ENCODE measurements at places on chromosomes 11 and 22.

DNA sequence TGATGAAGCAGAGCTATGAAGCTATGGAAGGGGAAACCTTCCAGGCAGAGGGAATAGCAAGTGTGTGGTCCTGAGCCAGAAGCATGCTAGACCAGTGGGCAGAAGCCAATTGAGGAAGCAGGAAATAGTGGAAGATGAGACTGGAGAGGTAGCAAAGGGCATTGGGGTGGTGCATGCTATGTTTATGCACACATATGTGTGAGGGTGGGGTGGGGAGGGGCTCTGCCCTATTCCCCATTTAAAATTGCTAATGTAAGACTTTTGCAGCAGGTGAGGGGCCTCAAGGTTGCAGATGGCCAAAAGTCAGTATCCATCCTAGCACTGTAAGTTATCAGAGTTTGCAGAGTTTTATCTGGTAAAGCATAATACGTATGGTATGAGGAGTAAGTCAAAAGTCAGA is 626.6 kb upstream of the KIRREL3 start:
- DNase-seq, result no peak

DNA sequence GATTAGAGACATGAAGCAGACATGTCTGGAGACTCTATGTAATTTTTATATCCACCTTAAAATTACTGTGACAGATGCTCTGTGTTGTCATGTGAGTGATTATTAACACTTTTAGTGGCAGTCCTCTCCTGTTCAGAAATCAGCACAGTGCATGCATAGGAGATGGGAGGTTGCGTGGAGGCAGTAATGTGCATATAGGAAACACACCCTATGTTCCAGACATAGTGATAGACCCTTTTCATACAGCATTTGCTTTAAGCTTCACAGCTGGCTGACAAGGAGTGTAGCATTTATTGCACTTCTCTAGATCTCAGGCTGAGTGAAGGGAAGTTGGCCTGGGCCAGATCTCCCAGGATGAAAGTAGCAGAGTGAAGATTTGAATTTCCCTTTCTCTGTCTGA is 102.3 kb upstream of the SYN3 start:
- DNase-seq, result no peak

GRCh38 chr11:111845276-111846028 is 25.9 kb downstream of the ALG9 start:
- DNase-seq, result no peak

DNA sequence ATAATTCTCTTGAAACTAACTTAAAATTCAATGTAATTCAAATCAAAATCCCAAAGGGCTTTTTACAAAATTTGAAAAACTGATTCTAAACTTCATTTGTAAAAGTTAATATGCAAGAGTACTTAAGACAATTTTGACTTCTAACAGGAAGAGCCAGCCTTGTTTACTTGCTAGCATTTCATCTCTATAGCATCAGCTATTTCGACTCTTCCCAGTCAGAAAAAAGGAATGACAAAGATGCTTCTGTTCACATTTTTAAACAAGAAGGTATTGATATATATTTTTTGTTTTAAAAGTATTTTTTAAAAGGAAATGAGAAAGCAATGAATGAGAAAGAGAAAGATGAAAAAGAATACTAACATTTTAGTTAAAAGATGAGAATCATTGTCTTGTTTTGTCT is 16.4 kb downstream of the SLN start:
- no peak for DNase-seq

DNA sequence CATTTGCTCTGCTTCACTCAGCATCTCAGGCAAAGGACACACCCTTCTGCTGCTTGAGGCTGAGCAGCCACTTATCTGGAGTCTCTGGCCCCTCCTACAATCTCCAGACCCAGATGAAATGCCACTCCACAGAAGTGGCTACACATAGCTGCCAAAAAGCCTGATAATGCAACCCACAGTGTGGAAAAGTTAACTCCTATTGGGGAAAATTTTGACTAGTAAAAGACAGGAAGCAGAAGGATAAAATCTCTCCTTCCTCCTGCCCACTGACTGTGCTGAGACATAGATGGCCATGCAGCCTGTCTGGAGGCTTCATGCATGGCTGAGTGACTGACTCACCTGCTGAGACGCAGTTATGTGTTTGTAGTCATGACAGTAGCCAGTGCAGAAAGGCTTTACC is 92.3 kb upstream of the TEAD1 start:
- no peak for DNase-seq

Measured in stimulated activated CD8-positive, alpha-beta memory T cell treated with anti-CD3 and anti-CD28 coated beads, Interleukin-12 subunit alpha, Interleukin-12 subunit beta, amount 100 ng/mL, for 4 hours (primary cell).